ENCODE measurements at places on chromosomes 3 and 15.
A peak's percentile ranks its signal among the peaks of the same experiment; 100 is the strongest.

GRCh38 chr3:112389961-112390360 is 57.0 kb downstream of the CD200 start:
- DNase-seq, result peak; percentile 25

DNA sequence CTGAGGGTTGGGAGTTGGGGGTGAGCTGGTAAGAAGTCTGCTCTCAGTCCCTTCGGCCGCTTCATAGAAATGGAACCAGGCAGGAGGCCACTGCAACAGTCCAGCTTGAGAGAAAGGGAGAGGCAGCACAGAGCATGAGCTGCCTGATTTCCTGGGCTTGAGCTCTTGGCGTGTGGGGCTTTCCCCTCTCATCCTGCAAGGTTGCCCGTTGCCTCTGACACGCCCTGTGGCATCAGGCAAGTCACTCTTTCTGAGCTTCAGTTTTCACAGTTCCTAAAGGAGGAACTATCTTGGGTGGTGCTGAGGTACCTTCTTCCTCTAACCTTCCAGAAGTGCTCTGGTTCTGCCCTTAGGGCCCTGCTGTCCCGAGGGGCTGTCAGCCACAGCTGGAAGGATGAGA is 4.9 kb downstream of the MESP2 start:
- peak; percentile 80 for DNase-seq

DNA sequence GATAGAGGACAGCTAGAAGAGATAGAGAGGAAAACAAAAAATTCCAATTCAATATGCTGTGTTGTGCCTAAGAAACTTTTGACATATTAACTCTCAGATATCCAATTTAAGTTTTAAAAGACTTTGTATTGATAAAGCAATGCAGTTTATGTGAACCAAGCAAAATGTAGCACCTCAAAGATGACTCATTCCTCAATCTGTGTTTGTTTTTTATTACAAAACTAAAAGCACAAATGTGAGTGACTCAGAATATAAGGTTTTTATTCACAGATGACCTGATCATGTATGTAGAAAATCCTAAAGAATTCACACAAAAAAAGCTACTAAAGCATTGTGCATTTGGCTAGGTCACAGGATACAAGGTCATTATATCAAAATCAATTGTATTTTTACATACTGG is 11.1 kb downstream of the HCLS1 start:
- no peak for DNase-seq

DNA sequence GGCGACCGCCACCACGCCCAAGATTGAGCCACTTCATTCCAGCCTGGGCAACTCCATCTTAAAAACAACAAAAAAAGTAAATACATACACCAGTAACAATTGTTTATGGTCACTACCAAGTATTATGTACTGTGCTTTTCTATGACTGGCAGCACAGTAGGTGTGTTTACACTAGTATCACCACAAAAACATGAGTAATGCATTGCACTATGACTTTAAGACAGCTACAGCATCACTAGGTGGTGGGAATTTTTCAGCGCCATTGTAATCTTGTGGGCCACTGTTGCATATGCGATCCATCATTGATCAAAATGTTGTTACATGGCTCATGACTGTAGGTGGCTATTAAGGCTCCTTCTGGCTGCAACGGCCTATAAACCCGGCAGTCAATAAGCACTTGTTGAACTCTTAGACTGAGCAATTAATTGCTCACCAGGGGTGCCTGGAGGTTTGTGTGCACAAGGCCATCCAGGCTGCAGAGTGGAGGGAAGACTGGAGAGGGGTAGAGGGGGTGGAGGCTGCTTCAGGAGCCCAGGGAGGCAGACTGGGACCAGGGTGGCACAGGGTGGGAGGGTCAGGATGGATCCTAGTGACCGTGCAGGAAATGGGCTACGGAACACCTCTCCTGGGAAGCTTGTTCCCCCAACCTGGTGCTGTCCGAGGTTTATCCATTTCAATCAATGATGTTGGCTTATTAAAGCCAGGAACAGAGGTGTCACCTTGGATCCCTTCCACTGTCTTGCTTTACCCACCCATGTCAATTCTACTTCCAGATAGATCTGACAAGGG is 17.9 kb upstream of the COPG1 start:
- DNase-seq, result no peak

DNA sequence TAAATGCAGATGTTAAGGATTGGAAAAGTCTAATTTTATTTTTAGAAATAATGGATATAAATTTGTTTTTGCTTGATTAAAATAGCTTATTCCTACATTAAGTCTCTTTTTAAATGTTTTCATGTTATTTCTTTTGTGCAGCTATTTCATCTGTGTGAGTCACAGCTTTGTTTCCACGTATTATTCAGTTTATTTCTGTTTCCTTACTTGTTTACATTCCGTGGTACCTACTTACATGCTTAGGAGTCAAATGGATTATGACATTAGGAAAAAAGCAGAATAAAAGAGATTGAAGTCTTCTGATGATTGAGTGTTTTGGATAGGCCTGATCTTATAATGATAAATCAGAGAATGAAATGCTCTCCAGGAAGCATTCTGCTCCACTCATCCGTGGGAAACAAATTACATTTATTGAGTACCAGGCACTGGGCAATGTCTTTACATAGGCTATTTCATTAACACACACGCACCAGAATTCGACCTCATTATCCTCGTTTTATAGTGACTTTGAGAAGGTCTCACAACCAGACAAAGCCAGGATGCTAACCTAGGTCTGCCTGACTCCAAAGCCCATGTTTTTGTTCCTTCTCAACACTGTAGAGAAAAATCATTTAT is 38.1 kb upstream of the RASA2 start:
- DNase-seq, result no peak

DNA sequence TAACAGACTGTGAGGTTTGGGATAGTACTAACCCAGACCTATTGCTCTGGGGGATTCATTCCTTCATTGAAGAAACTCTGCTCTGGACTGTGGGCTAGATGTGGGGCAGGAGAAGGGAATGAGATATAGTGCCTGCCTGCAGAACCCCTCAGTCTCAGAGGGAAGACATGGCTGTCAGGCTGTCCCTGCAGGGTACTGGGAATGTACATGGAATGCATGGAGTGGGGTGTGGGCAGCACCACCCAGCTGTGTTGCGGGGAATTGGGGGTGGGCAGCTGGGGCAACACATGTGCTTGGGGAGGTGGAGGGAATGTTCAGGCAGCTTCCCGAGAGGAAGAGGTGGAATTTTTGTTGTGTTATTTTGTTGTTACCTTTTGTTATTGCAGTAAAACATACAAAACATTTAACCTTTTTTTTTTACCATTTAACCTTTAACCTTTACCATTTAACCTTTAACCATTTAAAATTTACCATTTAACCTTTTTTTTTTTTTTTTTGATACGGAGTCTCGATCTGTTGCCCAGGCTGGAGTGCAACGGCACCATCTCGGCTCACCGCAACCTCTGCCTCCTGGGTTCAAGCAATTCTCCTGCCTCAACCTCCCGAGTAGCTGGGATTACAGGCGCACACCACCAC is 7.3 kb downstream of the PAQR5 start:
- DNase-seq, result no peak

- DNase-seq, result no peak
These were observed 437.4 kb downstream of the NR2F2 start for GRCh38 chr15:96767703-96768434.

DNA sequence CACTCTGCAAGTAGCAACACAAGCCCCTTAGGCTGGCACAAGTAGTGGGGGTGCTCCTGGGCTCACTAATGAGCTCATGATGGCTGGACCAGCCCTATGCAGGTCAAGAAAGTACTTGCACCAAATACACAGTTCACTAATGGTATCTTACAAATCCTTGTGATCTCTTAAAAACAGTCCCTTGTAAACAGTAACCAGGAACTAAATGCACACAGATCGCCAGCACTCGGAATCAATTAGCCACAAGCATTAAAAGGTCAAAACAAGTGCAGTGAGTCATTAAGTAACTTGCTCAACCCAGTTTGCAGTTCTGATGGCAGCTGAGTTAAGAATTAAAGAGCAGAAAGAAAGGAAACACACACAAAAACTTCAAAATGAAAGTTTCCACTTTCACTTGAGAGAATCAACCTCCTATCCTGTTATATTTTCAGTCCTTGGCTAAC is 43.2 kb downstream of the ARHGEF3 start:
- DNase-seq, result peak; percentile 44

DNA sequence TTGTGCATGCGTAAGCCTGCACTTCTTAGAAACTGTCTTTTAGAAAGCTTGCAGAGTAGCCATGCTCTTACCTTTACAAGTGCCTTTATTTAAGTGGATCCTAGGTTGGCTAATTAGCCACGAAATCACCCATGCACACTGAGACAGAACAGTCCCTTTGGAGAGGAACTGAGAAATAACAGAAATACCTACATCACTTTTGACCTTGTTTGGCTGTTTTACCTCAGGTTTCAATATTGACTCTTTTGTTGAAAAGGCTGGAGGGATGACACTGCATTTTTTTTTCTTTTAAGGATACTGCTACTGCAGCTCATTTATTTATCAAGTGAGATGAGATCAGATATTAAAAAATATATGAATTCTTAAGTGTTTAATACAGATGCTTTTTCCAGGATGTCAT is 155.6 kb upstream of the GOLIM4 start:
- DNase-seq, result no peak

GRCh38 chr3:30315447-30315846 is 291.0 kb upstream of the TGFBR2 start:
- no peak for DNase-seq

DNA sequence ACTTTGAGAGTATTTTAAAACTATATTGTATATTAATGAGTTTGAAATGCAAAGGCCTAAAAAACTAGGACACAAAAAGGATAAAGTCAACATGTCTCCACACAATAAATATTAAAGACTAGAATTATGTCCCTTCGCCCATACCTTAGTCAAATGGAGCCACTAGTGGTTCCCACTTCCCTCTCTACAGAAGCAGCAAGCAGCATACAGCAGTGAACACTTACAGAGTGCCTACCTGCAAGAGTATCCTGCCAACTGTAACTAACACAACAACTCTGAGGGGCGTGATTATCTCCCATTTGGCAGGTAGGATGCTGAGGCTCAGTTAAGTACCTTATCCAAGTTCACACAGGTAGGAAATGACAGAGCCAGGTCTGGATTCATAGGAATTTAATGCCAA is 17.2 kb downstream of the DYNC1LI1 start:
- no peak for DNase-seq

DNA sequence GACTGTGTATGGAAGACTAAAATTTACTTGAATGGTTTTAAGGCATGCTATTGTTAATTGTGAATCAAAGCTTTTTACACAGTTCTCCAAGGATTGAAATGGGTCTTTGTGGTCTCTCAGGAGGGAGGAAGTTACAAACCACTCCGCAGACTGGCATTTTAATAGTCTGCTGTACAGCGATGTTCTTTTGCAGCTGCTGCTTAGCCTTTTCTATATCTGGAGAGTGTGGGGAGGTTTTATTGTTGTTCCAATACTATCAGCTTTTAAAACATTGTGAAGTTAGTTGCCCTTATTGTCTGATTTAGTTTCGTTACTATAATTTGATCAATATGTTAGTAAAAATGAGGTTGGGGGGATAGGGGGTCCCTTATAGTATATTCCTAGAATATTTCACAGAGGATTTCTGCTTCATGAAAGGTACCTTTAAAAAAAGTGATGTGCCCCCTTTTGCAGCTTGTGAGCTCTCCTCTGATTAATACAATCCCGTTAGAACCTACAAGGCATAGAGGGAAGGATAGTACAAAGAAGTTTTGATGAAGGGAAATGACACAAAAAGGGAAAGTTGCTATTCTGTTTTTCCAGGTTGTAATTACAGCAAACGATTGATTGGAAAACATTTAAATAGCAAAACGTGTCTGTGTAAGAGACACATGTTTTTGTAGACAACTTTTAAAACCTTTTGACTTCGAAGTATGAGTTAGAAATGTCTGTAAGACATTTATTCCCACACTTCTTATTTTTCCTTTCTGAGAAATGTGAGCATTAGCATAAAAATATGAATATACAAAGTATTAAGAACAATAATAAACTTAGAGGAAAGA is 158.3 kb upstream of the CGNL1 start:
- no peak for DNase-seq

DNA sequence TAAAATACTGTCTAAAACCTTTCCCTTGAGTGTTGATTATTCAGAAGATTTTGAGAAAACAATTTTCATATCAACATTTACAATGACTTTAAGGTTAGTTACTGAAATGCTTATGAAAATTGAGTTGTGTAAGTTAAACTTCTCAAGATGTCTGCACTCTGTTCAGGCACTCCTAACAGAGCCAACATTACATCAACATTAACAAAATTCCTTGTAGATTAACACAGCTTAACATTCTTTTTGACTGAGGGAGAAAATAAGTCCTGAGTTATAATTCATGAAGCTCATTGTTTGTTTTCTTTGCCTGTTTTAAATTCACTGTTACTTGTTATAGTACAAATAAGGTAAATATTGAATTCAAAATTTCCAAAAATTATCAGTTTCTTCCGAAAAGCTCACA is 9.0 kb downstream of the ACKR4 start:
- DNase-seq, result no peak

GRCh38 chr3:78066287-78066686 is 1026.4 kb downstream of the ROBO2 start:
- no peak for DNase-seq

DNA sequence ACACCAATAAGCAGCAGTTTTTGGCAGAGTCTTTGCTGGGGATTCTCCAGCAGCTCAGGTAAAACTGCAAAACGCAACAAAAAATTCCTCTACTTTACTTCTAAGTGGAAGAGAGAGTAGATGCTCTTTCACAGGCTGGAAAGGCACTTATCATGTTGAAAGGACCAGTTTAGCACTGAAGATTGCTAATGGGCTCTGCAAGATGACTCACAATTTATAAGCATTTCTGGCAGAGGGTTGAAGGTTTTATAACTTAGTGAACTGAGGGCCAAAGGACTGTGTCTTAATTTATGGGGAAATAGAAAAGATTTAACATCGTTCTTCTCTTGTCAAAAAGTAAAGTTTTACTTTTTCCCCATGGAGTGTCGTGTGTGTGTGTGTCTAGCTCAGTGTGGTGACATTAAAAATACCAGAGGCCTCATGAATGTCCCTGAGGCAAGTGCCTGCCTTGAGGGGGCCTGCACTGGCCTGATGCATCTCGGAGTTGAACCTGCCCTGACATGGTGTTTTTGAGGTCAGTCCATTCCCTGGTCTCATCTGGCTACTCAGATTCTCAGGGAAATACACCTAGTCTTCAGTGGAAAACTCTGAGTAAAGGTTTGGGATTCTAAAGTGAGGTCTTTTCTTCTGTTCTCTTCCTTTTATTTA is 1092.0 kb downstream of the NAALADL2 start:
- DNase-seq, result no peak

DNA sequence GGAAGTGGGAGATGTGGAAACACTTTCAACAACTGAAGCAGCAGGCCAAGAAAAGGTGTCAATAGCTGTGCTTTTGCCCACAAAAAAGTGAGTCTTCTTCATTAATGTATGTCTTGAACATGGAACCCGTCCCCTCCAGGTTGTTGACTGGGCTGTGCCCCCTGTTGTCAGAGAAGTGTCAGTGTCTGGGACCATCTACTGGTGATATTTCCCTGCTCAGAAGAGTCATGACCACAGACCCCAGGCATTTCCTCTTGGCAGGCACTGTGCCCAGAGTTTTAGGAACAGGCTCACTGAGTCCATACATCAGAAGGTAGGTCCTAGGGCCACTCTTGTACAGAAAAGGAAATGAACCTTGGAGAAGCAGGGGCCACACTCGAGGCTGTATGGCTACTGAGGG is 54.8 kb upstream of the LARS2 start:
- DNase-seq, result no peak

- no peak for DNase-seq
These were observed 318.6 kb downstream of the EPHA3 start for GRCh38 chr3:89426060-89426459.

All from HL-60 (cell line).